ENCODE measurements at places on chromosomes 16 and 17.

- DNase-seq = no peak
These were observed 95.5 kb upstream of the GSE1 start for GRCh38 chr16:85517563-85518179.

DNA sequence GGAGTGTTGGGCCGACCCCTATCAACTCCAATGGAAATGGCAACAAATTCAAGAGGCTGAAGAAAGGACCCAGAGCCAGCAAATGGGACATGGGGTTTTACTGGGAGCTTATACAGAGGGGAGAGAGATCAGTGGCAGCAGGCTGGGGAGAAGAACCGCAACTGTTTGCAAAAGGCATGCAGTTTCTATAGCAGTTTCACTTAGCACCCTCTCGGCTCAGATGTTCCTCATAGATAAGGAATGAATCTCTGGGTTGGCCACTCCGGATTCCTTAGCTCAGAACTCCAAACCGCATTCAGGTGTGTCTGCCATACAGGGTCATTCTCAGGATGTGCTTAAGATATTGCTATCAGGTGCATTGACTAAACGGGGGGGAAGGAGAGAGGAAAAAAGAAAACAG, 71.1 kb upstream of the RPL38 start:
- peak; percentile 38 for DNase-seq

DNA sequence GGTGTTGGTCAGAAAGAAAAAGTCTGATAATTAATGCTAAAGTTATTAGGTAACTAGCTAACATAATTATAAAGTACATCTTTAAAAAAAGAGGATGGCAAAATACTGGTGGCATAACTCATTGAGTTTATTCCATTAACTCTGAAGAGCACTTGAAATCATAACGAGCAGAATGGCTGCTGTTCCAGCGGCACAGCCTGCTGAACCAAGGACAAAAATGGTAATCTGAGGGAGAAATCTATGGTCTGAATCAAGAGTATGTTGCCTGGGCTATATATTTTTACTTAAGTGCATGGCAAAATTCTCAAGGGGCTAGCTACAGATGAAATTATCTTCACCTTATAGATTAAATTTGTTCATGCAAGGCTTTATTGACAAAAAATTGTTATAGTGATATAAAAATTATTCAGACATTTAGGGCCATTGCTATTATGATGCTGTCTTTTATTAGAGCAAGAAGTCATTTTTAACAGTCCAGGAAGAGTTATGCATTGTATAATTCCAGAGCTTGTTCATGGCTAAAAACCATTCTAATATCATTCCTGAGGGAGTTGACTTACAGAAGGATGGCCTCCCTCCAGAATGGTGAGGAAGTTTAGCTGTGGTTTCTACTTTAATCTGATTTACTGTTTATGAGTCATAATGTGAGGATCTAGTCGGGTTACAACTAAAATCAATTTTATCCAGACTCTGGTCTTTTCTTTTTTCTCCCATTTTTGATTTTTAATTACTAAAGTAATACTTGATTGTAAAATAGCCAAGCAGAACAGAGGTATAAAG, 41.4 kb upstream of the ANKFN1 start:
- DNase-seq = no peak

DNA sequence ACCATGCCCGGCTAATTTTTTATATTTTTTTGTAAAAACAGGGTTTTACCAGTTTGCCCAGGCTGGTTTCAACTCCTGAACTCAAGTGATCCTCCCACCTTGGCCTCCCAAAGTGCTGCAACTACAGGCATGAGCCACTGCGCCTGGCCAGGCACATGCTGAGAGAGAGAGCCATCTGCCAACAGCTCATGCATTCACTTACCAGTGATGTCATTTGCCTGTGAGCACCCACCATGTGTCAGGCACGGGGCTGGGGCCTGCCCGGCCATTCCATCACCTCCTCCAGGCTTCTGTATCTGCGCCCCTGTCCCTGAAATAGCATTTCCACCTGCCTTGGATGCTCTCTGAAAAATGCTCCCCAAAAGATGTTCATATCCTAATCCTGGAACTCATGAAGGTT, 43.6 kb upstream of the PEMT start:
- no peak for DNase-seq

- no peak for DNase-seq
These were observed 11.0 kb downstream of the C16orf54 start for GRCh38 chr16:29734786-29735185.

All from islet precursor cell (in vitro differentiated cells).